ENCODE measurements at places on chromosomes 1 and 21. TPM values are rescaled to one million over a fixed set of nuclear protein-coding genes. Genes with fewer than 3 reads are reported as not detected.

DNA sequence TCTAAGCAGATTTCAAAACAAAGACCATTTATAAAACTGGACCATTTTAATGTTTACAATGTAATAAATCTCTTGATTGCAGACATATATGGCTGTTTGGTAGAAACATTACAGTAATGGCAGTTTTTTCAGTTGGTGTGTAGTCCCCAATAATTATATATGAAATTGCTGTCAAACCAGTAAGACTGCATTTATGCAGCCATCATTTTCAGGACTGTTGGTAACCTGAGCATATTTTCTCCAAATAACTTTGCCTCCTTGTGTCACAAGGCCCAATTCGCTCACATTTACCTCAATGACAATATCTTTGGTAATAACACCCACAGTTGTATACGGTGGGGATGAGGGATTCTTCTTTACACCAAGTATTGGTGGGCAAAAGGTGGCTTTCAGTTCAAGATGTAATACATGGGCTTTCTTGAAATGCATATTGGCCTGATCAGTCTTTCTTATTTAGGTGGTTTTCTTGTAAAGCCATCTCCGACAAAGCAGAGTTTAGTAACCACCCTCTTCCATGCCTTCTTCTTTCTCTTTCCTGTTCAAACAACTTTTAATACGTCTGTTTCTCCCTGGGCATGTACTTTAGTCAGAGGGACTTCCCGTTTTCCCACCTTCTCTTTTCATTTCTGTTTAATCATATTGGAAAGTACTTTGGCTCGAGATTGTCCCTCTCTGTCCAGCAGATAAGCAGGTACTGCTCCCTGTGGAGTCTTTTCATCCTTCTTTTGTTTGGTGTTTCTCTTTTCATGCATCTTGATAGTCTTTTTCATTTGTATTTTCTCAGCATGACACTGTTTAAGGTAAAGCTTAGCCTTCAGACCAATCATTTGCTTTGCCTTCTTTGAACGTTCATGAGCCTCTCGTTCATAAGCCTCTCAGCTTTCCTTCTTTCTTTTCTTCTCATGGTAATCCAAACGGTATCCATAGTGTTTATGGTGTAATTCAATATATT, 30.4 kb downstream of the ATP2B4 start:
- no peak for DNase-seq

OR2L2 gene
- total RNA-seq: under 0.01 TPM

KCNE1 gene
- total RNA-seq: 0.19 TPM

DNA sequence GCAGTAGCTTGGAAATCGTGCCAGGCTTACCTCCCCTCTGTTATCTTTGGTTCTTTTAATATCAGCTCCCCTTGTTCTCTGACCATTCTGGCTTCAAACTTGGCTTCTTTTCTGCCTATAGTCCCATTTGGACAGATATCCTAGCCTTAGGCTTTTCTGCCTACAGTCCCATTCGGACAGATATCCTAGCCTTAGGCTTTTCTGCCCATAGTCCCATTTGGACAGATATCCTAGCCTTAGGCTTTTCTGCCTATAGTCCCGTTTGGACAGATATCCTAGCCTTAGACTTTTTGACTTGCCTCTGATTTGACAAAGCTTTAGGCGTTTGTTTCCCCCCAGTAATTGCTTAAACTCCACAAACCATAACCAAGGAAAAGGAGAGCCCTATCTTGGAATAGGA, 25.6 kb downstream of the CHML start:
- DNase-seq: no peak

OR6K3 gene
- total RNA-seq: not detected

GRCh38 chr1:197841158-197841557, 61.3 kb upstream of the C1orf53 start:
- no peak for DNase-seq

DNA sequence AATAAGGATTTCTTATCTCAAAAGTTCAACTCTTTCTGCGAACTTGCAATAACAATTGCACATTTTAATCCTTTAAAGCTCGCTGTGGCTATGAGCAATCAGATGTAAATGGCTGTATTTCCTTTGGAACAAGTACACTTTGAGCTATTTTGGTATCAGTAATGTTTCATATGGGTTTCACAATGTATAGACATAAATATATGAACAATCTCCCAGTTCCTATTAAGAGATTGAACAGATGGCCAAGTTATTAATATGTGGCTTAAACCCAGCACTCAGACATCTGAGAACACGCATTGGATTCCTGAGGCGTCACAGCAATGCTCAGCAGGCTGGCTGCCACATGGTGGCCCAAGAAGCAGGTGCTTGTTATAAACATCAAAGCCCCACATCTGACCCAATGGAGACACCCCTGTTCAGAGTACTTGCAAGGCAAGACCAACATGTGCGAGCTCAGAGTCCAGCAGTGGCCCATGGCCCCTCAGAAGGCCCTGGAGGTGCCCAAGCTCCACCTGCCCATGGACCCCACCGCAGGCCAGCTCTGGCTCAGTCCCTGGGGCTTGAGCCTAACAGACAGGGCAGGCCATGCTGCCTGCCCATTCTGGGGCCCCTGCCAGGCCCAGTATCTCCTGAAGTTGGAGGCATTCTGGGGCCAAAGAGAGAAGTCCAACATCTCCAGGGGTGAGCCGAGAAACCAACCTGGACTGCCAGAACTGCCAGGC, 23.7 kb downstream of the PSMG1 start:
- DNase-seq: no peak
